ENCODE measurements at places on chromosomes 5 and 9.

DNA sequence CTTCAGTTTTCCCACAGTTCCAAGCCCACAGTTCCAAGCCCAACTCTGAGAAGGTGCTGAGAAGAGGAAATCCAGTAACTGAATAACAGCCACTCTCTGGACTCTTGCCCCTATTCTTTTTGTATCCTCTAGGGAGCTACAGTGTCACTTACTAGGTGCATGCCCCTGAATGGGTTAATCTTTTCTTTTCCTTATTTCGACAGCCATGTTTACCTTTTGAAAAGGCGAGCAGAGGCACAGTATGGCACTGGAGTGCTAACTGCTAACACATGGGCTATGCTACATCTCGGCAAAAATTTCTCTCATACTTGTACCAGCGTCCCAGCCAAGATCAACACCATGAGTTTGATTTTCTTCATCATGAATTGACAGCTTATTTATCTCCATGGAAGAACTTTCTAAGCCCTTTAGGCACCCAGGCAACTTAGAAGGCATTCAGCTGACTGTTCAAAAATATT is 222.6 kb downstream of the EBF1 start:
- no peak for DNase-seq
- H3K4me1 ChIP-seq: no peaks in the 10 kb centered on the region
- H3K27me3 ChIP-seq: no peaks in the 10 kb centered on the region
- no peaks in the 10 kb centered on the region for H3K36me3 ChIP-seq
- H3K27ac ChIP-seq: no peak overlapping the region

GRCh38 chr5:111675201-111675934 is 81.6 kb downstream of the NREP start:
- H3K27me3 ChIP-seq: no peaks in the 10 kb centered on the region
- H3K36me3 ChIP-seq: no peaks in the 10 kb centered on the region
- no peaks in the 10 kb centered on the region for H3K4me1 ChIP-seq
- DNase-seq: no peak
- no peak overlapping the region for H3K4me3 ChIP-seq

- H3K27ac ChIP-seq: no peak overlapping the region
- no peaks in the 10 kb centered on the region for H3K4me1 ChIP-seq
- H3K36me3 ChIP-seq: no peaks in the 10 kb centered on the region
- DNase-seq: no peak
Measured at GRCh38 chr9:73423891-73424290, 272.2 kb downstream of the ANXA1 start.

DNA sequence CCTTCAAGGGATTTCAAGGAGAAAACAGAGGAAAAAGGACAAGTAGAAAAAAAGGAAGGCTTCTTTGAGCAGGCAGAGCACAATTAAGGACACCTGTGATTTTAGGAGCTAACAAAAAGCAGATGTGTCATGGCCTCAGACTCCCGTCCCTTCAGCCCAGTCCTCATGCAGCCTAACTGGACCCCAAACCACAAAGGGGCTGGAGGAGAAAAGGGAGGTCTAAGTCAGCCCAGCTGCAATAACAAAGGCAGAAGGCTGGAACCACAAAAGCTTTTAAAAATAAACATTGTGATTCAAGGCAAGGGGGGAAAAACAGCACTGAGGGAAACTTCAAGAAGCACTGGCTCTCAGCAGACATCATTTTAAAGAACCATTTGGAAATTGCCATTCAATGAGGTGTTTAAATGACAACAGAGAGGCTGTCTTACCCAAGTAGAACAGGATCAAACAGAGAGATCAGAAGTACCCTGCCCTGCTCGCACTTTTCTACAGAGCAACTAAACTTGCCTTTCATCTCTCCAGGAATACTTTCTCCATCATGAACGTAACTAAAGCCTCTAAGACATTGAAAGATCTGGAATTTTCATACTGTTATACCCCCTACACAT is 89.3 kb downstream of the SEMA5A start:
- no peaks in the 10 kb centered on the region for H3K27me3 ChIP-seq
- H3K36me3 ChIP-seq: no peaks in the 10 kb centered on the region
- no peak for DNase-seq
- no peak overlapping the region for H3K27ac ChIP-seq
- no peak overlapping the region for H3K4me3 ChIP-seq
- H3K4me1 ChIP-seq: no peaks in the 10 kb centered on the region

DNA sequence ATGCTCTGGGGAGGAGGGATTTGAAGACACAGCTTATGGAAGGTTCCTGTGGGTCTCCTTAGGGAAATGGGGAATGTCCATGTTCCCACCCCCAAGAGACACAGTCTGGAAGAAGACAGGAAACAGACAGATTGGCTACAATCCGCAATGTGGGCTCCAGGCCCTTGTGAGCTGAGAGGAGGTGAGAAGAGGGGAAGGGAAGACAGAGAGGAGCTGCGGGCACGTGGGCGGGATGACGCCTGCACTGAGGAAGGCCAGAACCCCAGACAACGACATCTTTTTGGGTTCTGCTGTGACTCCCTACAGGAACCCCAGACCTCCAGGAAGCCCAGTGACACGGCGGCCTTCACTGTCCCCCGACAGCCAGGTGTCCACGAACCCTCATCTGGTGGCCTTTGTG is 29.9 kb upstream of the NKD2 start:
- H3K4me1 ChIP-seq: no peaks in the 10 kb centered on the region
- H3K36me3 ChIP-seq: no peaks in the 10 kb centered on the region
- H3K4me3 ChIP-seq: no peak overlapping the region
- no peak for DNase-seq
- no peak overlapping the region for H3K27ac ChIP-seq

GRCh38 chr5:100828071-100828897 is 74.8 kb downstream of the ST8SIA4 start:
- H3K27me3 ChIP-seq: no peaks in the 10 kb centered on the region
- H3K36me3 ChIP-seq: no peaks in the 10 kb centered on the region
- DNase-seq: no peak
- no peak overlapping the region for H3K4me3 ChIP-seq

DNA sequence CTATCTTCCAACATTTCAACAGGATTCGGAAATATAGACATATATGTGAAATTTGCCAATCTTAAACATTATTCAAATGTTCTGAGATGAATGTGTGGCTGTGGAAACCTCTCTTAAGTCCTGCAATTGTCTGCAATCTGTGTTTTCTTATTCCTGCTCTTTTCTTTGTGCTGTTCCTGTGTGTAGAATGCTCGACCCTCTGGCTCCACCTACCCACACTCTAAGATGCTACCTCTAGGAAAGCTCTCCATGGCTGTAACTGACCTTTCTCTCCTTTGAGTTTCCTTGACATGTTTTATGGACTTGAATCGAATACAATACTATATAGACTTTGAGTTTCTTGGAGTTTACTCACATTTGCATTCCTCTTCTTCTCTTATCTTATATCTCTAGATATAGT is 120.6 kb upstream of the ASTN2 start:
- no peaks in the 10 kb centered on the region for H3K36me3 ChIP-seq
- H3K27ac ChIP-seq: no peak overlapping the region
- no peaks in the 10 kb centered on the region for H3K4me1 ChIP-seq
- H3K27me3 ChIP-seq: no peaks in the 10 kb centered on the region
- H3K4me3 ChIP-seq: no peak overlapping the region

- no peak for DNase-seq
- no peaks in the 10 kb centered on the region for H3K27me3 ChIP-seq
- H3K27ac ChIP-seq: no peak overlapping the region
- no peaks in the 10 kb centered on the region for H3K36me3 ChIP-seq
- H3K4me1 ChIP-seq: no peaks in the 10 kb centered on the region
Measured at GRCh38 chr9:38134611-38135237, 65.7 kb upstream of the SHB start.

DNA sequence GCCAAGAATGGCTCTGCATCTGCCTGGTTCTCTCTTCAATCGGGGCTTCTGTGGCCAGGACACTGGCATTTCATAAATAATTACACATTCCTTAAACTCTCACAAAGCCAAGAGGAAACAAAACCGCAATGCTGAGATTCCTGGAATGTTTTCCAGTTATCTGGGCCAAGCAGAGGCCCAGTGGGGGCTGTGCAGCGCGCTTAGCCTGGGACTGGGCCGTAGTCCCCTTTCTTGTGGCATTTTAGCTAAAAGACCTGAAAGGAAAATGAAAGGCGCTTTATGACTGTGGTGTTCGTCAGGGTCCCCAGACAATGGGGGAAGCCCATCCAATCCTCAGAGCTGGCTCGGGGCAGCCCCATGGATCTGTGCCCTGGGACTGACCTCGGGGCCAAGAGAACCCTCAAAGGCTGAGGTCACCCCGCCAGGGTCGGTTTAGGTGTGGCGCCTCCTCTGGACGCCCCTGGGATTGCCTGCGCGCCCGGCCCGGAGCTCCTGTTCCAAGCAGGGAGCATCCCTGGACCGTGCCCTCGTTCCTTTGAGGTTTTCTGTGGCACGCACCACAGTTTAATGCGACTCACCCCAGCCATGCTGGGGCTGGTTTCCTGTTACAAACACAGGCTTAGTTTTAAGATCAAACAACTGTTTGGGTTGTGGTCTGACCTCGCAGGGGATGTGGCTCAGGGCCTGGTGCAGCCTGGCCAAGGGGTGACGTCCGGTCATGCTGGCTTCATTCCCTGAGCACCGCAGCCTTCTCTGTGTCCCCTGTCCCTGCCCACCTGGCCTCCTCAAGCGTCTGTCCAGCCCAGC is 51.5 kb upstream of the NKD2 start:
- H3K4me1 ChIP-seq: peaks cover 13% of the 10 kb centered on the region
- no peaks in the 10 kb centered on the region for H3K36me3 ChIP-seq
- H3K27ac ChIP-seq: no peak overlapping the region
- H3K27me3 ChIP-seq: no peaks in the 10 kb centered on the region

DNA sequence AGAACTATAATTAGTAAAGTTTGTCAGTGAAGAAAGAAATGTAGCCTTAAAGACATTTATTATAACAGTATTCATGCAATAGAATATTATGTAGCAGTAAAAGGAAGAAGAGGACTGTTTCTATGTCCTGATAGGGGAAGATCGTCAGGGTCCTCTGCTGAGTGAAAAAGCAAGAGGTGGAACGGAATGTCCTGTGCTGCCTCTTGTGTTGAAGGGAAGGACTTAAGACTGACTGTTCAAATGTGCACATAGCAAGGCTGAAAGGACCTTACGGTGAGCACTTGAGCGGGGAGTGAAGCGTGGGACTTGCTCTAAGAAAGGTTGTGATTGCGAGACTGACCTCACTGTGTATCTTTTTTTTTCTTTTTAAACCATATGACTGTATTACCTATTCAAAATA is 63.2 kb downstream of the SNX24 start:
- H3K27me3 ChIP-seq: no peaks in the 10 kb centered on the region
- no peak overlapping the region for H3K4me3 ChIP-seq
- no peak overlapping the region for H3K27ac ChIP-seq

- no peaks in the 10 kb centered on the region for H3K27me3 ChIP-seq
- no peaks in the 10 kb centered on the region for H3K4me1 ChIP-seq
- no peak overlapping the region for H3K27ac ChIP-seq
- DNase-seq: no peak
- H3K36me3 ChIP-seq: no peaks in the 10 kb centered on the region
Measured at GRCh38 chr5:82707741-82708140, 369.5 kb downstream of the TMEM167A start.

DNA sequence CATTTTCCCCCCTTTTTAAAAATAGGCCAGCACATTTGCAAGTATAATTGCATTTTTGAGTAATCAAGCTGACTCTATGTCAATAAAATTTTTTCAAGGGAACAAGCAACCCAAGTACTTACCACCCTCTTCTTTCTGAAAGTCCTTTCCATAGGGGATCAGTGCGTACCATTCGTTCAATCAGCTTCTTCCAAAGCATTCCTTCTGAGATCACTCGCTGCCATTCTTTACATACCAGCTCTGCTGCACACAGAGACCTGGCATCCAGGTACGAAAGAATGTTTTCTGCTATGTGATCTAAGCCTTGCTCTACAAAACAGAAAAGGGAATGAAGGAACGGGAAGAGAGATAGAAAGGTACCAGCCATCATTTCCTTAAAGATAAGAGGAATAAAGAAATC is 106.6 kb downstream of the FBXW11 start:
- no peaks in the 10 kb centered on the region for H3K4me1 ChIP-seq
- DNase-seq: no peak
- H3K36me3 ChIP-seq: peaks cover 13% of the 10 kb centered on the region

DNA sequence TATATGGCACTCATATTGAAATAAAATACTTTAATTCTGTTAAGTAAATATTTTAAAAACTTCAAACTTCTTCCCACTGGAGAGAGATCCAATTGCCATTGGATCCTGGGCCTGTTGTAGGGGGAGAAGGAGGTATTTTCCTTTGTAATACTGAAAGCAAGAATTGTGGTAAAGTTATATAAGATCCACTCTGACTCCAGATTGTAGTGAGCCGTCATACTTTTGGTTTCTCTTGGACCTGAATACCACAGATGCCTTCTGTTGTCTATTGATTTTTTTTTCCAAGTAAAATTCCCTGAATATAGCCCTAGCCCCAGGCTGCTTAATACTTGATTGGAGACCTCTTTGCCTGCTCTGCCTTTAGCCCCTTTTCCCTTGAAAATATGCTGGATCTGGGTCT is 86.9 kb downstream of the ATG10 start:
- no peaks in the 10 kb centered on the region for H3K36me3 ChIP-seq
- no peak overlapping the region for H3K4me3 ChIP-seq
- no peak for DNase-seq
- H3K27ac ChIP-seq: no peak overlapping the region
- H3K4me1 ChIP-seq: no peaks in the 10 kb centered on the region

DNA sequence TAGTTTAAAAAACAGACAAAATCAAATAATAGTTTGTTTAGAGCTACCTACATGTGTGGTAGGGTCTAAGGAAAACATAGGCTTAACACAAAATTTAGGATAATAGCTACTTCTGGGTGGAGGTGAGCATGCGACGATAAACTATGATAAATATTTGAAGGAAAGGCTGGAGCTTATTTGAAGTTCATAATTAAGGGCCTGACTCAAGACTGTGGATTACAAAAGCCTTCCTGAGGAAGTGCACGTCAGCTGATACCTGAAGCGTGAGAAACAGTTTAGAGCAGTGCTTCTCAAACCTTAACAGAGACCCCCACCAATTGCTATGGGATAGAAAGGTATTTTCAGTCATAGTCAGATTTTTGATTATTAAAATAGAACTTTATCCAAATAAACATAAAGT is 20.4 kb upstream of the UBLCP1 start:
- H3K36me3 ChIP-seq: no peaks in the 10 kb centered on the region
- H3K4me1 ChIP-seq: no peaks in the 10 kb centered on the region
- H3K4me3 ChIP-seq: no peak overlapping the region
- DNase-seq: no peak

DNA sequence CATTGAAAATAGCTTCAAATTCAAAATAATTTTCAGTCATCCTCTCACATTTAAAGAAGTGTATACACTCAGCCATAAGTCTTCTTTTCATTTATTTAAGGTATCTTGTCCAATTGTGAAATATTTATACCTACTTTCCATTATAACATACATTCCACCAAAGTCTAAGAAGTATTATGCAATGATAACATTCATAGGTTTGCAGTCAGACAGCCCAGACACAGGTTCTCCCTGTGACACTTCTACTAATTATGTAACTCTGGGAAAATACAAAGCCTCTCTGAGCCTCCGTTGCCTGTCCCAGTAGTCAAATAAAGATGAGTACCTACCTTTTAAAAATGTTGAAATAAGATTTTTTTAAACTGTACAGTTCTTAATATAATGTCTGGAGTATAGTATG is 320.9 kb upstream of the RPS23 start:
- no peak for DNase-seq
- H3K27ac ChIP-seq: no peak overlapping the region
- no peaks in the 10 kb centered on the region for H3K4me1 ChIP-seq
- no peak overlapping the region for H3K4me3 ChIP-seq

GRCh38 chr9:93303258-93303771 is 119.4 kb downstream of the WNK2 start:
- no peaks in the 10 kb centered on the region for H3K4me1 ChIP-seq
- no peak overlapping the region for H3K27ac ChIP-seq
- no peaks in the 10 kb centered on the region for H3K27me3 ChIP-seq
- no peaks in the 10 kb centered on the region for H3K36me3 ChIP-seq
- DNase-seq: no peak

Data from effector memory CD4-positive, alpha-beta T cell (primary cell).